ENCODE measurements at places on chromosomes 5 and 9.
A peak's percentile ranks its signal among the peaks of the same experiment; 100 is the strongest.

GRCh38 chr9:83665580-83666200, 42.1 kb downstream of the UBQLN1 start:
- DNase-seq, result no peak

GRCh38 chr9:80091526-80091925, 519.8 kb downstream of the TLE4 start:
- DNase-seq, result no peak

DNA sequence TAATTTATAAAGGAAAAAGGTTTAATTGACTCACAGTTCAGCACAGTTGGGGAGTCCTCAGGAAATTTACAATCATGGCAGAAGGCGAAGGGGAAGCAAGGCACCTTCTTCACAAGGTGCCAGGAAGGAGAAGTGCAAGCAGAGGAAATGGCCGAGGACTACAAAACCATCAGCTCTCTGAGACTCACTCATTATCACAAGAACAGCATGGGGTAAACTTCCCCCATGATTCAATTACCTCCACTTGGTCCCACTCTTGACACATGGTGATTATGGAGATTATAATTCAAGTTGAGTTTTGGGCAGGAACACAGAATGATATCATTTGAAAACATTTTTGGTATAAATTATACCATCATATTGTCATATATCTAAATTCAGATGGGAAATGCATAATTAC, 934.7 kb downstream of the CDH12 start:
- DNase-seq, result no peak

GRCh38 chr5:169037466-169037865, 263.5 kb downstream of the SLIT3 start:
- DNase-seq, result no peak

DNA sequence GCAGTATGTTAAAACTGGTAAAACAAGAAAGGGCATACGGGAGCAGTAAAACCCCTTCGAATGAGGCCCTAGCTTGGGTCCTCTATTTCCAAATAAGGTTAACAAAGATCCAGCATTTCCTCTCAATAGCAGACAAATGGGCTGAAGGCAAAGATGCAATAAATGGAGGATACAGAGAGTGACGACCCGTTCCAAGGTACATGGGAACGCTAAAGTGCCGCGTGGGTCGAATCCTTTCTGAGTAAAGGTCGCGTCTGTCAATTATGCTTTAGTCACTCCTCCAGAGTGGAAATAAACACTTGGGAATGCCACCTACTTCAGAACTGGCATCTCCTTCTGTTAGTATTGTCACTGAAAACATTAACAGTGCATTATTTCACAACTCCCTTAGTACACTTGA, 24.7 kb downstream of the ARL15 start:
- peak; percentile 43 for DNase-seq

DNA sequence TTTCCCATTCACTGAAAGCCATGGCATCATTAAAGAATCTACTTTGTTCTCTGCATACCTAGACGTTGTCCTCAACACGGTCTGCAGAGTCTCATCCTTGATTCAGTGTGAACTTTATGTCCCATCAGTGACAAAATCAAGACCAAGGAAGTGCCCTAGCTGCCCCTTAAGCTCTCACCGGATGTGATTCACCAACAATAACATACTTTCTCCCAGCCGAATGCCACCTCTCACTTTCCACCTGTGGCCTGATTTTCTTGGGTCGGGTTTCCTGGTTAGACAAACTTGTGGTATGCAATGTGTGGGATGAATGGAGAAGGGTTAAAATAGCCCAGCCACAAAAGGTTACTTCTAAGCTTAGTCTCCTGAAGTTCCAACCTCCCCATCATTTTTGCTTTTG, 145.3 kb upstream of the PAPPA start:
- no peak for DNase-seq

- no peak for DNase-seq
Measured at GRCh38 chr9:133942206-133942975, 49.7 kb downstream of the VAV2 start.

GRCh38 chr9:130862217-130862616, 27.2 kb downstream of the ABL1 start:
- DNase-seq, result no peak

- DNase-seq, result peak; percentile 98
Measured at GRCh38 chr5:42426016-42426415, 2.8 kb downstream of the GHR start.

GRCh38 chr9:37053684-37054362, 19.8 kb upstream of the PAX5 start:
- DNase-seq, result no peak

DNA sequence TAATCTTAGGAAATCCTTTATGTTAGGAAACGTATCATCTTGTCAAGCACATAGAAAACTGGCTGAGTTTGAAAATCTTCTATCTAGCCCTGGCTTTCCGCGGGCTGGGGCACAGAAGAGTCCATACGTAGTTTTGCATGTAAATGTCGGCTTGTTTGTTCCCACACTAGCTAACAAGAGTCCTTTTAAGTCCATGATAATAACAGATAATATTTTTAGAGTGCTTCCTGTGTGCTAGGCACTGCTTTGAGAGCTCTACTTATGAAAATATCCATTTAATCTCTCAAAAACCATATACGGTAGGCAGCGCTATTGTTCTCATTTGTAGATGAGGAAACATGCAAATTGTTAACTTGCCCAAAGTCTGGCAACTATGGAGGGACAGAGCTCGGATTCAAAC, 40.5 kb downstream of the FYB1 start:
- no peak for DNase-seq

DNA sequence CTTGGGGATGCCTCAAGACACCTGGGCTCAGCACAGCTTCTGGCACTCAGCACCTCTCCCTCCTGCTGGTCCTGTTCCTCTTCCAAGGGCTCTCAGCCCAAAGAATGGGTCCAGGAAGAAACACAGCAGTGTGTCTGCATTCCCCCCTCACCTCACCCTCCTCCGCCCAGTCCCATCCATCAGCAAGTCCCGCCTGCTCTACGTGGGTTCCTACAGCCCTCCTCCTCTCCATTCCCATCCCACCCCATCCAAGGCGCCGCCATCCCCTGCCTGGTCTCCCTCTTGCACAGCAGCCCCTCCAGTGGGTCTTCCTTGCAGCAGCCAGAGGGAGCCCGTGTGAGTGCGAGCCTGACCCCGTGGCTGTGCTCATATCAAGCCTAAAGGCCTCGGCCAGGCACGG, 52.3 kb upstream of the RPL26L1 start:
- DNase-seq, result no peak

GRCh38 chr9:84636436-84636835, 33.1 kb upstream of the NTRK2 start:
- no peak for DNase-seq

DNA sequence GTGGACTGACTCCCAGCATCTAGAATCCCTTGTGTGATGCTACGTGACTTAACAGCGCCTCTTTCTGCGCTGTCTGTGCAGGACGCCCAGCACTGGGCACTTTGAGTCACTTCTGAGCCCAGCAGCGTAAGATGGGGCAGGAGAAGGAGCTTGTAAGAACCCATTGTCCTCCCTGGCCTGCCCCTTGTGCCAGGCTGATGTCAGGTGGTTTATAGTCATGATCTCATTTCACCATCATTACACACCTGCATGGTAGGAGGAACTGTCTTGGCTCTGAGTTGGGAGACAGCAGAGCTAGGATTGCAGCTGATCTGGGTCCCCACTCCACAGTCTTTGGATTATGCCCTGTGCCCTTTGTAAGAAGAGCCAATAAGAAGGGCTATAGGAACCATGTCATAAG, 12.2 kb downstream of the ERGIC1 start:
- DNase-seq, result no peak

- DNase-seq, result no peak
Measured at GRCh38 chr9:109641372-109641659, 138.7 kb upstream of the PALM2AKAP2 start.

DNA sequence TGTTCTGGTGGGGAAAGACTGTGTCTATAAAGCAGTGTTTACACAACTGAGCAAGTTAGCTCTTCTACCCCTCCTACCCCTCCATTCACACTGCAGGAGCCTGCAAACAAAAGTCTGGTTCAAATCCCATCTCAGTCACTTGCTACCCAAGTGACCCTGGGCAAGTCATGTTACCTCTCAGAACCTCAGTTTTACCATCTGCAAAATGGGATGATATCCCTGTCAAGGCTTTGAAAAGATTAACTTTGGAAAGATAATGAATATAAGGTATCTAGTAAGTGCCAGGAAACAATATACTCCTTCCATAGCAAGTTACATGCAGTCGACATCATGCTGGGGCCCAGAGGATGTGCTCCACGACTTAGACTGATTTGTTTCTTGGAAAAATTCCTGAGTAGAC, 161.5 kb downstream of the SEC61B start:
- DNase-seq, result no peak

- peak; percentile 84 for DNase-seq
Measured at GRCh38 chr5:150488519-150489359, 19.2 kb upstream of the NDST1 start.

- no peak for DNase-seq
Measured at GRCh38 chr5:176166427-176166826, 71.8 kb upstream of the SIMC1 start.

DNA sequence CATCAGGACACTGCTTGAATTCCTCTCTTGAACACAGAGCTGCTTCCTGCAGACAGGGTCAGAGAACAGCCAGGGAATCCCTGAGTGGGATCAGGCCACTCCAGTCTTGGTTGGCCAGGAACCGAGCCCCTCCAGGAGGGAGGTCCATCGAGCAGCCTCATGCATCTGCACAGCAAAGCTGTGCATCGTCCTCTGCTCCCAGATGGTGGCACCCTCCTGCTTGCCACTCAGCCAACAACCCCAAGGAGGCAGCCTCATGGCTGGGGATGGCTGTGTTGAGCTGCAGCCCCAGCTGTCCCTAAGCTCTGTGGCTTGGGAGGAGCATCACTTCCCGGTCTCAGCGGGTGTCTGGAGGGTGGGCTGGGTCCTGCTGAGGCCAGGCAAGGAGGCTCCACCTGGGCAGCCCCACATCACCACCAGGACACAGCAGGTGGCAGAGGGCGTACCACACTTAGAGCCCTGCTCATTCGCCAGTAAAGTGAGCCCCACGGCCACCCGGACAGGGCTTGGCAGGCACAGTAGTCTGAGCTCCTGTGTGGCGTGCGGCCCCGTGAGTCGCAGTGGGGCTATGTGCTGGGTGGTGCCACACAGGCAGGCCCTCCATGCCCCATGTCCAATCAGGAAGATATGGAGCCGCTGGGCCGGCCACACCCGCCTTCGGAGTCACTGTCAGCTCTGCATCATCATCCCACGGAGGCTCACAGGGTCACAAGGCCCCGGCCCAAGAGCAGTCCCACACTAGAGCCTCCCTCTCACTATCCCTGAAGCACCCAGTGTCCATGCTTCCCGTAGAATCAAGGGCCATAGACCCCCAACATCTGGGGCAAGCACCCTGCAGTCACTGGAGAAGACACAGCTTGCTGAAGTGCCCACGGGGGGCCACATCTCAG, 11.9 kb downstream of the LPCAT1 start:
- DNase-seq, result no peak

DNA sequence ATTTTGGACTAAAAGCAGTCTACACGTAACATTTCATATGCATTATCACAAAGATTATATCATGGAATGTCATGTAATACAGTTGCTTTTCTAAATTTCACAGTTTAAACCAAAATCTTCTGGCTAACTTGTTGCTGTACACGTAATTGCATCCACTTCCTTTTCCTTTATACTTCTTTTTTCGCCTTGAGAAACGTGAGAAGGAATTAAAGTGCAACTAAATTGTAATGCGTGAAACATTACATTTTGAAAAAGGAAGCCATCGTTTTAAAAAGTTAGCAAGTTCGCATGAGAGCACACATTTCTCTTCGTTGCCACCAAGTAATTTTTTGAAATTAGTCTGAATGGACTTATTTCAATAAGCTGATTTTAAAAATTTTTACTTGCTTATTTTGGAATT, 80.0 kb downstream of the MEGF10 start:
- no peak for DNase-seq

DNA sequence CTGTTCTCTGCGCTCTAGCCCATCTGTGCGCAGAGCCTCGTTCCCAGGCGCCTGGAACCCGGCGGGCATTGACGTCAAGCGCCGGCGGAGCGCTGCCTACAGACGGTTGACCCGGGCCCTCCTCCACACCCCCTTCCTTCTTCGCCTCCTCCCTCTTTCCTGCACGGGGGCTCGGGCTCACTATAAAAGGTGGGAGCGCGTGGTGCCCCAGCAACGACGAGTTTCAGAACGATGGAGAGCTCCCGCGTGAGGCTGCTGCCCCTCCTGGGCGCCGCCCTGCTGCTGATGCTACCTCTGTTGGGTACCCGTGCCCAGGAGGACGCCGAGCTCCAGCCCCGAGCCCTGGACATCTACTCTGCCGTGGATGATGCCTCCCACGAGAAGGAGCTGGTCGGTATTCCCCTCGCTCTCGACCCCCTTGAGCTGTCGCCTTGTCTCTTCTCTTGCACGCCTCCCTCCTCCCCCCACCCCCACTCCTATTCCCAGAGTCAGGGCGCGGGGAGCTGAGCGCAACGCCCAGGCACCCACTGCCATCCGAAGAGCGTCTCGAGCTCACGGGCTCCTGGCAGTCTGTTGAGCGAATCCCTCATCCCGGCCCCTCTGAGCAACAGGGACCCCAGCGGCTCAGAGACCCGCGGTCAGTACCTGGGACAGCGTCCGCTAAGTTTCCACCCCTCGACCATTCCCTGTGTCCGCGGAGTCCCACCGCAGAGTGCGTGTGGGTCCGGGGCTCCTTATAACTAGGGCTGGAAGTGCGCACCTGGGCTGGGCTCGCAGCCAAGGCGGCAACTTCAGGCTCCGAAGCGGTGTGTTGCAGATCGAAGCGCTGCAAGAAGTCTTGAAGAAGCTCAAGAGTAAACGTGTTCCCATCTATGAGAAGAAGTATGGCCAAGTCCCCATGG, at the start of gene CARTPT:
CARTPT (plus strand) TSS at position 213 of the 902 bp plus-strand sequence; CDS start at position 232, 19 bp downstream.
- DNase-seq, result peak; percentile 60

- no peak for DNase-seq
Measured at GRCh38 chr9:73441890-73442818, 290.5 kb downstream of the ANXA1 start.

- no peak for DNase-seq
Measured at GRCh38 chr5:10695759-10696543, 65.1 kb downstream of the DAP start.

- DNase-seq, result no peak
Measured at GRCh38 chr9:127262602-127263001, 2.0 kb upstream of the GARNL3 start.

DNA sequence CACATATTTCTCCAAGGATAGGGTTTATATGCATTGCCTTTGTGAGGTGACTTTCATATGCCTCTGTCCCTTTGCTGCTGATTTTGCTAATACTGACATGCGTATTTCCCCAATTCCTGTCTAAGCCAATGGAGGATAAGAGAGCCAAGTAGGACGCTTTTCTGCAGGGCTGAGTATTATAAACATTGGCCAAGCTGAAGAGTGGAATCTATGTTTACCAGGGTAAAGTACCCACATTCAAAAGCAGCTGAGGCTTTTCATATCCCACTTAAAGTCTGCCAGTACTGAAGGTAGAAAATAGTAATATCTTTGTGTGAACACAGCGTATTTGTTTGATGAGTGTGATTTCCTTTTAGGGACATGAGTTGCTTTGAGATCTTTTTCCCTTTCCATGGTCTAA, 128.8 kb upstream of the GPR151 start:
- DNase-seq, result no peak

GRCh38 chr9:16106021-16106571, 553.3 kb downstream of the CCDC171 start:
- DNase-seq, result peak; percentile 79

- DNase-seq, result peak; percentile 59
Measured at GRCh38 chr5:7856855-7857254, 5.9 kb upstream of the CFAP90 start.

GRCh38 chr9:109232449-109233237, 65.6 kb upstream of the FRRS1L start:
- no peak for DNase-seq

GRCh38 chr5:144192661-144193060, 22.0 kb downstream of the KCTD16 start:
- DNase-seq, result no peak

- DNase-seq, result no peak
Measured at GRCh38 chr9:131119600-131119999, 5.8 kb upstream of the NUP214 start.

All from lung (tissue), 17 donors.